ENCODE measurements at places on chromosomes 7 and 10.

DNA sequence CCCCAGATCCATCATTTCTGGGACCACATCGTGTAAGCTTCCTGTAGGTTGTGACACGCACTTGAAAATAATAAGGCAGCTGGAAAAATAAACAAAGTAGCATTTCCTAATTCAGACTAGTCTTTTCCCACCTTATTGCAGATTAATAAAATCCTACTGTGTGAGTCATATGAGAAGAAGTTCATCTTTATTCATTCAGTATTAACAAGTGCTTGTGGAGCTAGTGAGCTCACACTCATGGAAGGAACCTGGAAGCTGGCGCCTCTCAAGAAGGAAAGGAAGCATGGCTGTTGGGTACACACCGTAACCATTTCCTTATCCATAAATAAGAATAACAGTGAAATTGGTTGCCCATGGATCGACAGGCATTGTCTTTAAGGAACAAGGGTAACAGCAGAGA is 152.6 kb upstream of the PFKP start:
- no peak for DNase-seq

DNA sequence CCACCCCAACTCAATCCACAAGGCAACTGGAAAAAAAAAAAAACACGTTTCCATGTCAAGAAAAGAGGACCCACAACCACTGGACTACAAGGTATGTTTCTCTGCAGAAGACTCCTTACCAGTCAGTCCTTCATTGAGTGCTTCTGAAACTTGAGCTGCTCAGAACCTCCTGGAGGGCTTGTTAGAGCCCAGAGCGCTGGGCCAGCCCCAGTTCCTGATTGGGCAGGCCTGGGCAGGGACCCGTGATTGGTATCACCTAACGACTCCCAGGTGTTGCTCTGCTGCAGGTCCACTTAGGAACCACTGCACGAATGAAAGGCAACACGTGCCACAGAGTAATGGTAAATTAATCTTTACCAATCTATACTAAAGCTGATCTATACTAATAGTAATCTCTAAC is 473 bp upstream of the CCDC201 start:
- no peak for DNase-seq

- no peak for DNase-seq
Observed at GRCh38 chr10:71811351-71811750, 38.0 kb upstream of the VSIR start.

GRCh38 chr7:129457101-129457500 is 22.9 kb downstream of the STRIP2 start:
- no peak for DNase-seq

DNA sequence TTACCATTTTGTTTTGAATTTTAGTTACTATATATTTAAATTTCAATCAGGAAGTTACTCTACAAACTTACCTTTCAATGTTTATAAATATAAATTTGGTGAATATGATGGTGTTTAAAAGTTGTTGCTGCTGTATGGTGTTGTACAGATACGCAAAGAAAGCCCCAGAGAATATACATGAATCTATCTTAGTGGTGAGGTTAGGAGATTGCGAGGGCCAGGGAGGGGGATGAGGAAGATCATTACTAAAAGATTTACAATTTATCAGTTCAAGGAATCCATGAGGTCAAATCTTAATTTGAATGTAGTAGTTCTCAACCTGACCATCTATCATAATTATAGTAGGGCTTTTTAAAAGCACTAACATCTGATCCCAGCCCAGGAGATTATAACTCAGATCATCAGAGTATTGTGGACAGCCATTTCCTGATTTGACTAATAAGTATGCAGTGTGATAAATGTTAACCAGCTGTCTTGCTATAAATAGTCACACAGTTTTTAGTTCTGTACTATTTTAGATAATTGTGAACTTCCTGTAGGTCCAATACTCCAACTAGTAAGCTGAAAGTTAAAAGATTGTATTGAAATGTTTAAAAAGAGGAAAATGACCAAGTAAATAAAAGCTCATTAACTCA is 23.6 kb downstream of the FAM3C start:
- no peak for DNase-seq

All from stimulated activated CD4-positive, alpha-beta T cell treated with anti-CD3 and anti-CD28 coated beads, Interleukin-15, amount 100 ng/mL, for 1 hour (primary cell).